ENCODE measurements at places on chromosomes 1 and 21.

DNA sequence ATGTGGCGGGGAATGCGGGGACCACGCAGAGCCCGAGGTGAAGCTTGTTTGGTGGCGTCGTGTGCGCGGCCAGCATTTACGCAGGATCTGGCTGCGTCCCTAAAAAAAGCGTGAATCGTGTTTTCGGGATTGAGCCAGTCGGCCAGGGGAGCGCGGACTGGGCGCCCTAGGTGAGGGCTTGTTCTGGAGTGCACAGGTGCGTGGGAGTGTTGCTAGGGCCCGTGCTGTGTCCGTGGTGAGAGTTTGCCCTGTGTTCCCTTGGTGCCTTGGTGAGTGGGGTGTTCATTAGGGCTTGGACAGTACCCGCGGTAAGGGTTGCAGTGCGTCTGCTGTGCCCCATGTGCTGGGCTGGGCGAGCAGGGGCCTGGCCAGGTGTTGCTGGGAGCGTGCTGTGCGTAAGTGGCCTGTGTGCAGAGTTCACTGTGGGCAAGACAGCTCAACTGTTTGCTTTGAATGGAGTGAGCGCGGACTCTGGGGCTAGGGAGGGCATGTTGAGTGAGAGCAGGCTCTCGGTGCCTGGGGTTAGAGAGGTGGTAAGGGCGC lies 673 bp downstream of the CD46 start:
- DNase-seq, result peak; percentile 24

DNA sequence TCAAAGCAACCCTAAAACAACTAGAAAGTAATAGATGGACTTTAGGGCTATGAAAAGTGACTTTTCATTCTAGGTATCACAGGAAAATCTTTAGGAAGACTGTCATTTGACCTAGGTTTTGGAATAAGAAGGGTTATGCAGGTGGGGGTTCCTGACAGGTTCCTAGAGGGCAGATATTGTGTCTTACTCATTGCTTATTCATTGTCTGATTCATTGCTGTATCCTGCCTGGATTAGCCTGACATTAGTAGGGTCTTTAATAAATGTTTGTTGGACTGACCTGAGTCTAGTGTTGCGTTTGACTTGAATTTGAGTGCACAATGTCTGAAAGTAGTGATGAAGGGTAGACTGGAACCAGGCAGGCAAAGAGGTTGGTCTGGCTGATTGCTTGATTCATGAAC lies 6.0 kb downstream of the FNBP1L start:
- no peak for DNase-seq

GRCh38 chr1:55088413-55088812 lies 49.1 kb downstream of the PCSK9 start:
- DNase-seq, result no peak

DNA sequence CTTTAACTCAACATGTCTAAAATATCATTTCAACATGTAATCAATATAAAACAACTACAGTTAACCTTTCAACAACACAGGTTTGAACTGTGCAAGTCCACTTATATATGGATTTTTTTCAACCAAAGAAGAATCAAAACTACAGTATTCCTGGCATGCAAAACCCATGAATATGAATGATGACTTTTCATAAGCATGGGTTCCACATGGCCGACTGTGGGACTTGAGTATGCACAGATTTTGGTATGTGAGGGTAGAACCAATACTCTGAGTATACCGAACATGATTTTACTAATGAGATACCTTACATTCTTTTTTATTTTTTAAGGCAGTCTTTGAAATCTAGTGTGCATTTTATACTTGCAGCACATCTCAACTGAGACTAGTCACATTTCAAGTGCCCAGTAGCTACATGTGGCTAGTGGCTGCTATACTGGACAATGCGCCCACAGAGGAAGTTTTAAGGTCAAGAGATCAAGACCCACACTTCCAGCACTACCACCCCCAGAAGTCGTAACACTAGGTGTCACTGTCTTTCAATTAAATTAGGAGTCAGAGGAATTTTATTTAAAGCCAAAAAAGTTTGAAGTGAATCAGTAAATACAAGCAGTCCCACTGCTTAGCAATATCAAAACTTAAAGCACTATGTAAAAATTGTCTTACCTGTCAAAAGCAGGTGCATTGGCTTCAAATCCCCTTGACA lies 40.0 kb downstream of the SYNJ1 start:
- DNase-seq, result no peak

GRCh38 chr21:44905016-44905727 lies 15.5 kb downstream of the ITGB2 start:
- no peak for DNase-seq

GRCh38 chr1:28046716-28047115 lies 41.7 kb downstream of the EYA3 start:
- DNase-seq, result no peak

DNA sequence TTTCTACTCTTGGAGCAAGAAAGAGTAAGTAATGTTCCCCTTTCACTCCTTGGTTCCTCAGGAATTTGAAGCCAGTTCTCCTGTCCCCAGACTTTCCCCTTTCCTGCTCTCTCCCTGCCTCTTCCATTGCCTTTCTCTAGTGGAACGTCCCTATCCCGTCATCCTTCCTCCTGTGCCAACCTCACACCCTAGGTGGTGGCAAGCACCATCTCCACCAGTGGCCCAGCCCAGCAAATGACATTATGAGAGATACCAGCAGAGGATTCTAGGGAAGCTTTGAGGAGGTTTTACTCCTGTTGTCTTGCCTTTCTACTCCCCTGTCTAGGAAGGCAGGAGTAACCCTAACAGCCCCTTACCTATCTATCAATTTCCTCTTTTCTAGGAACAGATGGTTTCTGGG lies 8.1 kb upstream of the TACSTD2 start:
- DNase-seq, result no peak

GRCh38 chr1:185733818-185734735 lies at the start of gene HMCN1:
HMCN1 (plus strand) TSS chr1:185734391; CDS start chr1:185734780, 389 bp downstream.
- peak; percentile 72 for DNase-seq

GRCh38 chr1:29876902-29877301 lies 640.6 kb downstream of the PTPRU start:
- DNase-seq, result no peak

DNA sequence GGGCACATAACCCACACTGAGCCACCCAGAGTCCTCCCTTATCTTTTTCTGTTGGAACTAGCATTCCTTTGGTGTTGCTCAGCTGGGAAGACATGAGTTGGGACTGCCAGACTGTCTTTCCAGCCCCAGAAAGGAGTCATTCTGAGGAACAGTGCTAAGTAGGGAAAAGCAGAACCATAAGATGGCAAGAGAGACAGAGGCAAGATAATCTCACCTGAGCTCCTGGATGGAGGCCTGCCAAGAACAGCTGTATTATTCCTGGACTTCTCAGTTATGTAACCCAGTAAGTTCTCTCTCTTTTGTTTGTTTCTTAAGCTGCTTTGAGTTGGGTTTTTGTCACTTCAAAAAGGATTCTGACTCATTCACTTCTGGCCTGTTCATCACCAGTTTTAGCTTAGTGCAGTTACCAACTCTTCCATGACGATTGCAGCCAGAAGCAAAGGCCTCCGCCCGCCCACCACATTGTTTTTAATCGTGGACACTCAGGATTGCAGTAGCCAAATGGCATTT lies 134.4 kb downstream of the OMA1 start:
- peak; percentile 19 for DNase-seq

GRCh38 chr1:165234149-165234548 lies 122.4 kb downstream of the LMX1A start:
- DNase-seq, result no peak

- peak; percentile 41 for DNase-seq
Measured at GRCh38 chr1:87392248-87393192, 63.8 kb downstream of the LMO4 start.

- no peak for DNase-seq
Measured at GRCh38 chr1:89451011-89451410, 73.6 kb upstream of the LRRC8B start.

DNA sequence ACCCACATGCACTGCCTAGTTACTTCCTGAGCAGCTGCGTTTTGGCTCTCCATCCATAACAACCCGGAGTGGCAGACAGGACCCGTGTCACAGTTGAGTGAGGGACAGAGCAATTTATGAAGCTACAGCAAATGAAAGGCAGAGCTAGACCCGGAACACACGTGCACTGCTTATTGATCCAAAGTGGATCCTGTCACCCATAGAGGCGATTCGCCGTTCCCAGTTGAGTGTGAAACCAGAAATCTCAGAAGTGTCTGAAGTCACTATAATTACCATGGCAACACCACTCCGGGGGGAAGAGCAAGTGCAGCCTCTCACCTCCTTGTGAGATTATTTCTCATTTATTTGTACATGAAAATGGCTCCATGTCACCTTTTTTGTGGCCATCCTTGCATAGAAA lies 365.2 kb downstream of the DSCAM start:
- DNase-seq, result no peak

All from fibroblast of lung (primary cell).